ENCODE measurements at places on chromosomes 16 and 17.

DNA sequence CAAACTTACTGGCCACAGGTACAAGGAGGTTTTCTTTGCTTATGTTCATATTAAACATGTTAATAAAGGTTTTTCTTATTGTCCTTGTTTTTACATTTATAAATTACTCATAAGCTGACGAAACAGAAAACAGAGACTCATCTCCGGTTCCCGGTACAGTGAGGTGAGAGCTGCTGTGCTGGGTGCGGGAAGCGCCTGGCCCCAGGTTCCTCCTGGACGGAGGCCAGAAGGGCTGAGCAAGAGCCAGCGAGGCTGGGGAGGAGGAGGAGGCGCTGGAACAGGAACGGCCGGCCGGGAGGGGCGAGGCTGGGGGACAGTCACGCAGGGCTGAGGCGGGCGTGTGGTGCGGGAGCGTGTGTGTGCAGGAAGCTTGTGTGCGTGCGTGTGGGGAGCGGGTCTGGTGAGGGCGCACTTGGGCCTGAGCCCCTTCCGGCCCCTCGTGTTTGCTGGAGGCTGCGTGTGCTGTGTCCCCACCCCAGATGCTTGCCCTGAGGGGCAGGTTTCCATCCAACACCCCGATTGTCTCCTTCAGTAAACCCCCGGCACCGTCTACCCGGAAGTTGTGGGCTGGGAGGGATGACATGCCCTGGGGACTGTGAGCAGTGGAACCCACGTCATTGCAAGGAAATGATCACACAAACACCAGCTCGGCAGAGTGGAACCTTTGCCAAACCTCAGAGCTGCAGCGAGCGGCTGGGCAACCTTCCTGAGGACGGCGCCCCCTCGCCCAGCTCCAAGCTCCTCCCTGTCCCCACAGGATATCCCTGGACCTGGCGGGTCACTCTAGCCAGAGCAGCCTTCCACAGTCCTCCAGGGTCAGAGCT lies 19.5 kb downstream of the CD7 start:
- no peak for DNase-seq

DNA sequence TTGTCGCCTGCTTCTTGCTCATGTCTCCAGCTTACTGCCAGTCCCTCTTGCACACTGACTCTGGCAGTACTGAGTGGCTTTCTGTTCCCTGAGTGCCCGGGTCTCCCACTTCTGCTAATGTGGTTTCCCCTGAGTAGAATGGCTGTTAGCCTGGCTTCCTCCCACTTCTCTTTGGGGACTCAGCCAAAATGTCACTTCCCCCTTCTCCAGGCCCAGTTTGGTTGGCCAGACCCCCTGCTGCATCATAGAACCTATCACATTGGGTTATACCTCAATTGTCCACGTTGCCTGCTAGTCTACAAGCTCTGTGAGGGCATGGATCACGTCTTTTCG lies 304.4 kb downstream of the HS3ST3B1 start:
- no peak for DNase-seq

DNA sequence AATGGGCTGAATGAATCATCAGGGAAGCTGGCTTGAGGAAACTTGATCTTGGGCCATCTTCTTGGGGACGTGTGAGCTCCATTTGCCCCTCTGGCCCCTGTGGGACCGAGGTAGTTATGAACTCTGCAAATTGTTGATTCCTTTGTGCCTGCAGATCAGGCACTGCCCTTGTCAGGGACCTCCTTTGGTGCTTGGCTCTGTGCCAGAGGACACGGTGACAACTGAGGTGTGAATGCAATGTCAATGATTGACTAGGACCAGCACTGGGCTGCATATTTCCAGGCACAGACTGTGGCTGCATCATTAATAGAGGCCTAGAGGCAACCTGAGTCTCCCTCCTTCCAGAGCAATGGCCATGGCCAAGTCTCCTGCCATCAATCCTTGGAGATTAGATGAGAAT lies 23.8 kb downstream of the PDILT start:
- no peak for DNase-seq

DNA sequence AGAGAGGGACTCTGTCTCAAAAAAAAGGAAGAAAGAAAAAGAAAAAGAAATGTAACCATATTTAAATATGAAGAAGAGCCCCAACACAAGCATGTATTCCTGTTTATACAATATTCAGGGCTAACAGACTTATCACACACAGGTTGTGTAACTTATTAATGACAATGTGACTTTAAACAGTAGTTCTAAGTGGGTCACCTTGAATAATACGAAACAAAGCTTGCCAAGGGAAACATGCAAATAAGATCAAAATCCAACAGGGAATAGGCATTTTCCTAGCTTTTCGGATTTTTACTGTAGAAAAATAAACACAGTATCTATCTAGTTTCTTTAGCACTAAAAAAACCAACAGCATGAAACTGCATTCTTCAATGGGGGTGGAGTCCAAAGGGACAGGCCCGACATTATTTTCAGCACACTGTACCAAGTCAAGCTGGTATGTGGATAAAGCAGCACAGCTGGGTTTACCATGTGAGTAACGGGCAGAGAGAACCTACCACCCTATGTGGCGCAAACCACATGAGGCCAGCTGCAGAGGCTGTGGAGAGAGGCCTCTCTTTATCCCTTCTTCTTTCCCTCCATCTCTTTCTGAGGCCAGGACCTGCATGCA lies 45.3 kb downstream of the TOM1L2 start:
- DNase-seq: no peak

DNA sequence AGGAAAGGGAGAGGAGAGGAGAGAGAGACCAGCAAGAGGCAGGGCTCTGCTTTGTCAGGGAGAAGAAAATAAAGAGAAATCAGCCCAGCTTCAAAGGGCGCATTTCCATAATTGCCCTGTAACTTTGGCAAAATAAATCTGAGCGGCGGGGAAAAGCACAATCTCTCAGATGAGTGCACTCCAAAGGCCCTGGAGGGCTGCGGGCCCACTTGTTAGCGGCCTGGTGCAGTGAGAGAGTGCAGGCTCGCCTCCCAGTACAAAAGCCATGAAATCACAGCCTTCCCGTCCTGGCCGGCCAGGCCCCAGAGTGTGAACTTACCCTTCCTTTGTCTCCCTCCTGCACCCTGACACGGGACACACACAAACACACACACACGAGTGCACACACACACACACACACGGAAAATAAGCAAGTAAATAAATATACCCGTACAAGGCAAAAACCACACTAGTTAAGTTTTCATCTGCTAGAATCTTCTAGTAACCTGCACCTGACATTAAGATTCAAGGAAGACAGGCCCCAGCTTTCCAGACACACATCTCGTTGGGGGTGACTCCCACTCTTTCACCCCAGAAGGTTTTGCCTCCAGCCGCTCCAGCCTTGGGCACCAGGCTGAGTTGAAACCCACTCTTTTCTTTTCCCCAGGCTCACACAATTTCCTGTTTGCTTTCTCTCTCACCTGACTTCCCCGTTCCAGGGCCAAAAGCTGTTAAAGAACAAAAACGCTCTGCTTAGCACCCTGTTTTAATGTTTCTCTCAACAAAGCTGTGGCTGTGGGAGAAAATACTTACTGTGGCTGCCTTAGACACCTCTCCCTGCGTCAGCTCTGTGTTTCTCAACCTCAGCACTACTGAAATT lies 8.5 kb downstream of the IRX3 start:
- DNase-seq: peak; percentile 60

- no peak for DNase-seq
These were observed 67.8 kb downstream of the RPH3AL start for GRCh38 chr17:284676-285355.

GRCh38 chr16:59259950-59260319 lies 525.8 kb upstream of the GOT2 start:
- DNase-seq: no peak

DNA sequence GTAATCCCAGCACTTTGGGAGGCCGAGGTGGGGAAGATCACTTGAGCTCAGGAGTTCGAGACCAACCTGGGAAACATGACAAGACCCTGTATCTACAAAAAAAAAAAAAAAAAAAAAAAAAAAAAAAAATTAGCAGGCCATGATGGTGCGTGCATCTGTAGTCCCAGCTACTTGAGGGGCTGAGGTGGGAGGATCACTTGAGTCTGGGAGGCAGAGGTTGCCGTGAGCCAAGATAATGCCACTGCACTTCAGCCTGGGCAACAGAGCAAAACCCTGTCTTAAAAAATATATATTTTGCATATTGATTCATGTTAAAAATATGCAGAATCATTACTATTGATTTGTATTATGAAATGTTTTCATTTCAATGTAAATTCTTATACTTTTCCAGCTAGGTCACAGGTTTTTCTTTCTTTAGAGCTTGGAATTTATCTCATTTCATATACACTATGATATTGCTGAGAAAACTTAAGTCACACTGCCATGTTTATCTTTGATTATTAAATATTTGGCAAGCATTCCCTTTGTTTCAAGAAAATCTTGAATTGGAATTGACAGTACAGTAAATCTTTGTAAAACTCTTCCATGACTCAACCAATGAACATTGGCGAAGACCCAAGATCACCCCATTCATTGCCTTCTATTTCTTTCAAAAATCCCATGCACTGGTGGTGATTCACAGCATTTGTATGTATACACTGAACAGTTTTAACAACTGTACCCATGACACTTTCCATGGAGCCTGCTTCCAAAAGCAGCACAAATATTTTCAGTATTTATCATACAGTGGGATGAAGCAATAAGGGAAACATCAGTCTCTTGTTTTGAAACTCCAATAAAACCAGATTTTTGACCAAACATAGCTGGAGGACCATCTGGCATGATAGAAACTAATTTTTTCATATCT lies 83.5 kb upstream of the TNRC6A start:
- DNase-seq: no peak

DNA sequence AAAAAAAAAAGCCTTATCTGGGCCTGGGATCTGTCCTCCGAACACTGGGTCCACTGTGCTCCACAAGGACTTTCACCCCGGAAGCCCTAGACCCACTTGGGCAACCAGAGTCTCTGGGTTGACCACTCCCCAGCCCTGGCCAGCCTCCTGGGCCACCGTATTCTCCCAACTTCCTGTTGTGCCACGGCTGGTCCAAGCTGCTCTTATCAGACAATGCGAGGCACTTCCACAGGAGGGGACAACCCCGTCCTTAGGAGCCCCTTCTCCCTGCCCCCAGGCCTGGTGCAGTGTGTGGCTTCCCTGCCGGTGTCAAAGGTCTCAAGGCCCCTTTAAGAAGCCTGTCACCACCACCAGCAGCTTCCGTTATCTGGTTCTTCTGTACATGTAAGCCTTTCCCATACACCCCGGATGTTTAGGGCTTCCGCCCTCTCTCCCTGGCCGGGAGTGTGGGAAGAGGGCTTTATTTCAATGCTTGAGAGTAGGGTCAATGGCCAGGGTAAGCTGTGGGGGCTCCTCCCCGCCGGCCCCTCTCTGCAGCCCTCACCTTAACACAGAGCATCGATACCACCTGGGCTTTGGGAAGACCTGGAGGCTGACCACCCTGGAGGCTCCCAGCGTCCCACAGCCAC lies 313.0 kb downstream of the SEC14L1 start:
- DNase-seq: no peak

- DNase-seq: no peak
These were observed 16.8 kb upstream of the SUZ12 start for GRCh38 chr17:31919802-31920525.

DNA sequence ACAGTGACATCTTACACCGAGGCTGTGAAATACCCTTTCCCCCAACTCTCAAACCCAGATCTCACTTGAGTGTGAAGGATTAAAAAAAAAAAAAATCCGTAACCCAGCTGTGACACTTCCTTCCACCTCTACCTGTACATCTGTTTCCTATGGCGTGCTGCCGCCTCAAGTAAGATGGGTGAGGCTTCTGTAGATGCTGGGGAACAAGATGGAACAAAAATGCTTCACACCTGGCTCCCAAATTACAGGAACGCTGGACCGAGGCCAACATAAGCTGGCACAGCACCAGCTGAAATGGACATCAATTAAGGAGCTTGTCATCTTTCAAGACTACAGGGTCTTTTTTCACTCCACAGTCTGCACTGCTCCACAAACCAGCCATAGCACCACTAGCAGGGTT lies 95.9 kb downstream of the HIC1 start:
- DNase-seq: no peak

GRCh38 chr17:10754109-10754508 lies 24.3 kb upstream of the TMEM220 start:
- no peak for DNase-seq

GRCh38 chr17:15659236-15659635 lies 24.9 kb downstream of the TRIM16 start:
- DNase-seq: peak; percentile 42

DNA sequence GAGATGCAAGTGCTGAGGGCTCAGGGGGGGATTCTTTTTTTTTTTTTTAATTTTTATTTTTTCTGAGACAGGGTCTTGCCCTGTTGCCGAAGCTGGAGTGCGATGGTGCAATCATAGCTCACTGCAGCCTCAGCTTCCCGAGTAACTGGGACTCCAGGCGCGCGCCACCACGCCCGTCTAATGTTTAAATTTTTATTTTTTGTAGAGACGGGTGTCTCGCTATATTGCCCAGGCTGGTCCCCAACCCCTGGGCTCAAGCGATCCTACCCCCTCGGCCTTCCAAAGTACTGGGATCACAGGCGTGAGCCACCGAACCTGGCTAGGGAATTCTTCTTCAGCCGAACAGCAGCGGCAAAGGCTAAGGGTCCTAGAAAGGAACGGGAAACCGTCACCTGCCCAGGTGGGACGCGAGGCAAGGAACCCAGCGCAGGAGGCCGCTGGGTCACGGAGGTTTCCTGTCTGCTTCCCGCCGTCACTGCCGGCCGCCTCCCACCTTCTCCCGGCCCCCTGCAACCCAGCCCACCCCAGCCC lies 13.3 kb upstream of the OR1F1 start:
- no peak for DNase-seq

DNA sequence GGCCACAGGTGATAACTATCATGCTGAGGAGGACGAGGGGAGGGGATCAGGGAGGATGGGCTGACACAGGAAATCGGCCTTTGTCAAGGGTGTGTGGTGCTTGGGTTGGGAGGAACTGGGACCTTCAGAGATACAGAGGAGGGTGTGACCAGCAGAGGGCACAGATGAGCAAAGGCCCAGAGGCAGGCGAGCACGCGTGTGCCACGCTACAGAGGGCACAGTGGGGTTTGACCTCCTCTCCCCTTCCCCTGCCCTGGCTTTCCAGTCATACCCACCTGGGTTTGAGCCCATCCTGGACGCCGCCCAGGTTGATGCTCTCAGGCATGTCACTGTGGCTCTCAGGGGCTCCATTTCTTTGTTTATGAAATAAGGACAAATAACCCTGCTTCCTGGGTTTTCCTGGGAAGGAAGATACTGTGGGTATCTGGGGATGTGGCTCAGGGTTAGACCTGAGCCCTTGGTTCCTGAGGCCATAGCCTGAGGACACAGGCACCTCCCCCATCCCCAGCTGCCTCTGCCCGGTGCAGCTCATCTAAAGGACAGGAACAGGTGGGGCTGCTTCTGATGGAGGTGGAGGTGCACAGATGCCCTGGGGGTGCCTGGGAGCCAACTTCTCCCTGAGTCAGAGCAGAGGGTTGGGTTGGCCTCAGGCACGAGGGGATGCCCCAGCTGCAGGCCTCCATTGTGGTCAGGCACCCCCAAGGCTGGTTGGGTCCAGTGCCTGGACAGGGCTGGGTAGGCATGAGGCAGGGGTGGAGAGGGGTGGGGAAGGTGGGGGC lies 51.8 kb downstream of the BEAN1 start:
- peak; percentile 78 for DNase-seq

- DNase-seq: no peak
These were observed 38.9 kb downstream of the KCNJ2 start for GRCh38 chr17:70208080-70208794.

GRCh38 chr17:37339321-37339720 lies 36.5 kb upstream of the C17orf78 start:
- DNase-seq: no peak

- no peak for DNase-seq
These were observed 469.6 kb downstream of the SOX9 start for GRCh38 chr17:72590382-72590781.
